ENCODE measurements at places on chromosomes 11 and 22. TPM values are rescaled to one million over a fixed set of nuclear protein-coding genes. Genes with fewer than 3 reads are reported as not detected.

- DNase-seq = peak; percentile 68
Measured at GRCh38 chr11:2109541-2110019, 29.6 kb downstream of the IGF2 start.

DNA sequence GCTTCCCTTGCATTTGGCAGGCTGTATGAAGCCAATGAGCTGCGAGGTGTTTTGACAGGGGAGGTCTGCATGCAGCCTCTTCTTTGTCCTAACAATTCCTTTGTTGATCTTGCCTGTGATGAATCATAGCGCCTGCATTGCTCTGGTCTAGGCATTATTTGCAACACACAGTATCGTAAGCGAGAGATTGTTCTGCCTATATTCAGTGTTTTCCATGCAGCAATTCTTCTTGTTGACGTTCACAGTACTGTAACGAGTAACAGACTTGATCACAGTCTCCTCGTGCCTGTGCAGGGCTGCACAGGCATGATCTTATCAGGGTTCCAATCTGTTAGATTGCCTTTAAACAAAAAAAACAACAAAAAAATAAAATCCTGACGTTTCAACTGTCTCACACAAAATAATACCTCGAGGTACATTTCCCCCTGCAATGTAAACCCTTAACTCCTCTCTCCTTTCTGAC is 13.9 kb upstream of the ADSL start:
- DNase-seq = peak; percentile 89

DNA sequence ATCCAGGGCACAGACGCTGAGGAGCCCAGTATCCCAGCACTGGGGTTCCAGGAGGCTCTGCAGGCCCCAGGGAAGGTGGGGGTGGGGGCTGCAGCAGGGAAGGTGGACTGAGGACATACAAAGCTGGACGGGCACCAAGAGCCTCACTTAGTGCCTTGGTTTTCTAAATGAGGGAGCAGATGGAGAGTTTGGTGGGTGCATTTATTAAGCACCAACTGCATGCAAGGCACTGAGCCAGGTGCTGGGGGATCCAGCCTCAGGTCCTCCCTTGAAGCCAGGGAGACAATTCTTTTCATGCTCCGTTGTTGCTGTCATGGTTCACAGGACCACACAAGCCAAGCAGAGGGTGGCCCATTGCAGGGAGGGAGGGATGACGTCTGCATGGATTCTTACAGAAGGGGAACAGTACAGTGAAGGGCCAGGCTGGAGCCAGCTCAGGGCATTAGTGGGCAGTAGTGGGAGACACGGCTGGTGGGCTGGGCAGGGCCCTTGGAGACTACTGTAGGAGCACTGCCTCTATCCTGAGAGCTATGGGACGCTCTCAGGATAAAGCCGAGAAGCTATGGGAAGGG is 65.0 kb downstream of the MACROD1 start:
- DNase-seq = no peak

DNA sequence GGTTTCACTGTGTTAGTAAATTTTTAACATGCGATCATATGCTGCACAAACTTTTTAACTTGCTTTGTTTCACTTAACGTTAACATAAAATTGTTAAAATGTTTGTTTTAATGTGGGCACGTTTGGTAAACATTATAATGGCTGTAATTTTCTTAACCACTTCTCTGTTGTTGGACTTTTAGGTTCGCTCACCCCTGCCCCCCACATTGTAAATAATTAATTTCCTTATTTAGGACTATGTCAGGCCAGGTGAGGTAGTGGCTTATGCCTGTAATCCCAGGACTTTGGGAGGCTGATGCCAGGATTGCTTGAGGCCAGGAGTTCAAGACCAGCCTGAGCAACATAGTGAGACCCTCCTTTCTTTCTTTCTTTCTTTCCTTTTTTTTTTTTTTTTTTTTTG is 6.7 kb upstream of the DIXDC1 start:
- no peak for DNase-seq

GRCh38 chr11:70338594-70338993 is 59.7 kb upstream of the CTTN start:
- no peak for DNase-seq

DNA sequence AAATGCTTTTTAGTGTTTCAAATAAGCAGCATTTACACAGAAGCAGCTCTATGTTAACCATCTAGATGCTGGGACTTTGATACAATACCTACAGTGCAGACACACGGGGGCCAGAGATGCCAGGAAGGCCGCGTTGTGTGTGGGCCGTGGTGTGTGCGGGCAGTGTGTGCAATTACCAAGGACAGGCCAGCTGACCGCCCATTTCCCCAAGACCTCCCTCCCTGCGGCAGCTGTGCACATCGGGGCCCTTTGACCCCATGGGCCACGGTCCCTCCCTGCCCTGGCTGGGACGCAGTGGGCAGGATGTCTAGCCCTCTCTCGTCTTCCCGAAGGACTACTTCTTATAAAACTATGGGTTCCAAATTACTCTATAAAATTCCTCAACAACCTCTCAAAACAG is 38.4 kb downstream of the CLTCL1 start:
- no peak for DNase-seq

DNA sequence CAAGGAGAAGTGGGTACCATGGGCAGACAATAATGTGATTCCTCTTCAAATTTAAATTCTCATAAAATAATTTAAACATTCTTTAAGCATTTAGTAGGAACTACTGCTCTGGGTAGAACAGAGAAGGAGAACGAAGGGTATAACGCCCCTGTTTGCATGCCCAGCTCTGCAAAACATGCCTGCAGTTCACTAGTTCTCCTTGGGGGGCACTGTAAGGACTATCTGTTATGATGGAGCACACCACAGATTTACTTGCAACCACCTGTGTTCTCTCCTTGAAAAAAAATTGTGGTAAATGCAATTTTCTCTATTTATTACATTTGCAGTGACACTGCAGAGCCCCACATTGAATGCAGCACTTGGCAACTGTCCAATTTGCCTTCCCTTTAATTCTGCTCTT is 100.3 kb downstream of the GUCY1A2 start:
- peak; percentile 0 for DNase-seq

DNA sequence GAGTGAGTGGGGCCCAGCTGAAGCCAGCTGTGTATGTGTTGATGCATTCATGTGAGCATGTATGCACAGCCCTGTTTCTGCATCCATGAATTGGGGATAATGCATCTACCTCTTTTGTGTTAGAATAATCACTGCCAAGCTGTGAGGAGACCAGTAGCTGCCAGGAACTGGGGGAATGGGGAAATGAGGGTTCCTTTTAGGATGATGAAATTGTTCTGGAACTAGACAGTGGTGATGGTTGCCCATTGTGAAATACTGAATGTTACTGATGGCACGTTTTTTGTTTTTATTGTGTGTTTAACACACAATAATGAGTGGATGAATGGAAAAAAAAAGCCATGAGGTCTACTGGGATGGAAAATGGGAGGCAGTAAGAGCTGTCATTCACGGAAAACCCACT is 45.3 kb upstream of the WNT11 start:
- peak; percentile 37 for DNase-seq

The OR4A16 gene
- not detected for total RNA-seq
